Activated T-helper 1 cell treated with anti-CD3 and anti-CD28 coated beads, Interleukin-2, amount 50 U/mL, for 16 hours (primary cell): ENCODE measurements at places on chromosomes 3 and 15.

DNA sequence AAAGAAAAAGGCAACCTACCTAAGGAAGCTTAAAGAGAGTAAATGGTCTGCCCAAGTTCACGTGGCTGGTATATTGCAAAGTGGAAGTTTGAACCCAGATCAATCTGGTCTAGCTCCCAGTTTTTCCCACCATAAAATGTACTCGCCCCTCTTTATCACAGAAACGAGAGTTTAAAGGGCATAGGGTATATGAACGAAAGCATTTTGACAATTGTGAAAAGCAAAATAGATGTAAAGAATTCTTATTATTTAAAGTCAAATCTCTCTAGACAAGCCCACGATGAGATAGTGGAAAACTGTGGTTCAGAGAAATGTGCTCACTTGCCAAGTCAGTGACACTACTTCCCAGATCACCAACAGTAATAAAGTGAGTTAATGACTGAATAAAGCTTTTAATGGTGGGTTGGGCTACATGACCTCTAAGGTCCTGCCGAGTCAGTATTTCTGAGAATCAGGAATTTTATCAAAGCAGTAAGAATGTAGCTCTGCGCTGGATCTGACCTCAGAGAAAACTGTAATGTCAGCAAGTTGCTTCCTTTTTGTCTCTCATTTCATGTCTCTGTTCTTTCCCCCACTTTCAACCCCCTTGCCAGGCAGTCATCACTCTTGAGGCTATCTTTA is 23.3 kb upstream of the NEO1 start:
- DNase-seq = no peak

GRCh38 chr15:73601451-73602445 is 31.4 kb downstream of the NPTN start:
- DNase-seq = no peak

GRCh38 chr3:77084511-77084910 is 44.6 kb downstream of the ROBO2 start:
- DNase-seq = no peak

- no peak for DNase-seq
Observed at GRCh38 chr15:73818308-73818985, 54.9 kb upstream of the TBC1D21 start.

DNA sequence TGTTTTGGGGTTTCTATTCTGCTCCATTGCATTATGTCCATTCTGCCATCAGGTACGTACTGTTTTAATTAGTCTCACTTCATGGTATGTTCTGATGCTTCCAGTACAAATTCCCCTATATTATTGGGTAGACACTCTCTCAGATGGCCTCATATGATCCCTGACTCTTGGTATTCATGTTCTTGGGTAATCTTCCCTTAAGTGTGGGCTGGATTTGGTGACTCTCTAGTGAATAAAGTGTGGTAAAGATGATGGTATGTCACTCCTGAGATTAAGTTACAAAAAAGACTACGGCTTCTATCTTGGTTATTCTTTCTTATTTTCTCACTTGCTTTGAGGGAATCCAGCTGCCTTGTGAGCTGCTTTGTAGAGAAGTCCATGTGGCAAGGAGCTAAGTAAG is 89.6 kb upstream of the TBC1D5 start:
- no peak for DNase-seq

DNA sequence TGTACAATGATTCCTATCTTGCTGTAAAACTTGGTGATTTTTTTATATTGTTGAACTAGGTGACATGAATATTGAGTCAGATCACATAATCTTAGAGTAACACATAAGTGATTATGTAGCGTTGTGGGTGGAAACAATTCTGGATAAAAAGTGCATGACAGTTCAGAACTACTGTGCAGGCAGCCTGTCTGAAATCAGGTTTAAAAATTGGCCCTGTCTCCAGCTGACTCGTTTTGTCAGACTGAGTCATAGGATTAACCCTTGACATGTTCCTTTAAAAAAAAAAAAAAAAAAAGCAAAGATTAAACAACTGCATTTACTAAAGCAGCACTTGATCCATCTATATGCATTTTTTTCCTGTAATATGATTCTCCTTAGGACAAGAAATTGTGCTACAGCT is 160.0 kb upstream of the CGNL1 start:
- no peak for DNase-seq

GRCh38 chr3:13187593-13187992 is 114.4 kb upstream of the IQSEC1 start:
- DNase-seq = no peak

DNA sequence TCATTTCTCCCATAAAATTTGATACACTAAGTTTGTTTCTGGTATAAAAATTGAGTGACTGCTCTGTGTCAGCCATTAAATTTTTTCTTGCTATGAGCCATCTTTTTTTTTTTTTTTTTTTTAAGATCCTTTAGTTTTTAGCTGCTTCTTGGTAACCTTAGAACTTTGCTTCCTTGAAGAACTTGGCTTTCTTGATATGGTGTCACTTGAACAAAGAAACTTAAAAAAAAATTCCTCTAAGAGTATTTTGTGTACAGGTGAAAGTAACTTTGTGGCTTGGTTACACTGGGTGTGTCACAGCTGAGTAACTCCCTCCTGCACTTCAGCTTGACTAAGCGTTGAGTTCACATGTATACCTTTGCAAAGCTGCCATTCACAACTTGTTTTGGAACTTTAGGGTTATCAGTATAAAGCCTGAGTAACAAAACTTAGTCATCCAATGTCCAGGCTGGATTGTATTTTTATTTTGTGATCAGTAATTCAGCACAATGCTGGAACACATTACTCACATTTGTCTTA is 6.5 kb downstream of the CHD2 start:
- DNase-seq = no peak

GRCh38 chr15:33112541-33113105 is 81.9 kb downstream of the FMN1 start:
- DNase-seq = no peak

DNA sequence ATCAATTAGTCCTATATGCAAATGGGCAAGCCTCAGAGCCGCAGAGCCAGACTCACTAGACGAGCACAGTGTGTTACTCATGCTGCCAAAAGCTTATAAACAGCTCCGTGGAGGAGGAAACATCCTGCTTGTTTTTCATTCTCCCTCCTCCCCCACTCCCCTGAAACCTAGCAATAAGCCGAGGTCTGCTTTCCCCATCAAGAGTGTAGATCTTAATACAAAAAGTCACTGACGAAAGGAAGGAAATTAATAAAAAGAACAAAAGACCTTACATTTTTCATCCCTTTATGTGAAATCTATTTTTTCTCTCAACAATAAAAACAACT is 88.5 kb downstream of the XXYLT1 start:
- no peak for DNase-seq

GRCh38 chr3:178754852-178755510 is 218.7 kb downstream of the KCNMB2 start:
- DNase-seq = no peak

GRCh38 chr15:68623301-68623892 is 44.6 kb downstream of the CORO2B start:
- DNase-seq = no peak

DNA sequence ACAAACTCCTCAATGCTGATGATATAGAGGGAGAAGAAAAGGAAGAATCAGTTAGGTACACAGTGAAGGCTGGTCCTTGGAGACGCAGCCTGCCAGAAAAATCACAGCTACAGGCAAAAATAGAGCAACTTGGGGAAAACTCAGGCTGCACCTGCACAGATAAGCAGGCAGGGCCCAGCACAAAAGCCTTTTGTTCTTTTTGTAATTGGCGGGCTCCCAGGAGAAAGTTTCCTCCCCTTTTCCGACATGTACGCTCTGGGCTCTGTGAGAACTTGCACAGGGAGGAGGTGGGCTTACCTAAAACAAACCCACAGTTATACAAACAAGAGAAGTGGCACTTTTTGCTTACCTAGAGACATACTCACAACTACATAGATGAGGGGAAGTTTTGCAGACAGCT is 813.4 kb upstream of the EPHA6 start:
- DNase-seq = no peak

GRCh38 chr15:88255484-88256278 is 858 bp downstream of the NTRK3 start:
- no peak for DNase-seq
